ENCODE measurements at places on chromosomes 3 and 15. TPM values are rescaled to one million over a fixed set of nuclear protein-coding genes. Genes with fewer than 3 reads are reported as not detected.

The IMPG2 gene
- total RNA-seq: 0.42 TPM

The NDUFB5 gene
- total RNA-seq: 127 TPM

The DNAH12 gene
- not detected for total RNA-seq

The ILDR1 gene
- not detected for total RNA-seq

The ATG3 gene
- 56.2 TPM for total RNA-seq

The SPTBN5 gene
- total RNA-seq: 0.05 TPM

The TOP2B gene
- total RNA-seq: 58.0 TPM

The PARL gene
- 39.8 TPM for total RNA-seq

GRCh38 chr3:175129571-175129970 lies 270.4 kb downstream of the NAALADL2 start:
- no peaks in the 10 kb centered on the region for H3K4me1 ChIP-seq
- H3K36me3 ChIP-seq: no peaks in the 10 kb centered on the region
- no peak overlapping the region for H3K4me3 ChIP-seq
- no peaks in the 10 kb centered on the region for H3K27me3 ChIP-seq
- H3K27ac ChIP-seq: no peak overlapping the region

GRCh38 chr15:77352887-77353286 lies 67.0 kb downstream of the PEAK1 start:
- H3K27me3 ChIP-seq: no peaks in the 10 kb centered on the region
- H3K4me1 ChIP-seq: peaks cover 22% of the 10 kb centered on the region
- H3K36me3 ChIP-seq: no peaks in the 10 kb centered on the region
- H3K4me3 ChIP-seq: no peak overlapping the region
- no peak overlapping the region for H3K27ac ChIP-seq
- DNase-seq: no peak

DNA sequence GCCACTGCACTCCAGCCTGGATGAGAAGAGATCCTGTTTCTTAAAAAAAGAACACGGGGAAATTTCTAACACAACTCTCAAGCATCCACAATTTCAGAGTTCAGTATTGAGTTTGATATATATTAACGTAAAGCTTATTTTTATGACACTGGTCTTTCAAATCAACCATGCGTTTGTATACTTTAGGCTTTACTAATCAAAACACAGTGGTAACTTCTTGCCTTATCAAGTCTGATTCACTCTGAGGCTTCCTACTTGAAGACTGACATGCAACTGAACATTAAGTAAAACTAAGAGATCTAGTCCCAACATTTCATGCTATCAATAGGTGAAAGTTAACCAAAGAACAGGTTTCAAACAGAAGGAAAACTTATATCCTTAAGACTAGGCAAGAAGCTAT lies 46.7 kb downstream of the PRTG start:
- no peak for DNase-seq
- H3K4me3 ChIP-seq: no peak overlapping the region
- no peak overlapping the region for H3K27ac ChIP-seq
- H3K4me1 ChIP-seq: no peaks in the 10 kb centered on the region
- no peaks in the 10 kb centered on the region for H3K36me3 ChIP-seq

- peaks cover 49% of the 10 kb centered on the region for H3K4me1 ChIP-seq
- DNase-seq: no peak
- H3K36me3 ChIP-seq: no peaks in the 10 kb centered on the region
- H3K4me3 ChIP-seq: no peak overlapping the region
- no peaks in the 10 kb centered on the region for H3K27me3 ChIP-seq
- peak overlapping the region; percentile 84 for H3K27ac ChIP-seq
Measured at GRCh38 chr3:188242436-188243123, 88.6 kb downstream of the LPP start.

DNA sequence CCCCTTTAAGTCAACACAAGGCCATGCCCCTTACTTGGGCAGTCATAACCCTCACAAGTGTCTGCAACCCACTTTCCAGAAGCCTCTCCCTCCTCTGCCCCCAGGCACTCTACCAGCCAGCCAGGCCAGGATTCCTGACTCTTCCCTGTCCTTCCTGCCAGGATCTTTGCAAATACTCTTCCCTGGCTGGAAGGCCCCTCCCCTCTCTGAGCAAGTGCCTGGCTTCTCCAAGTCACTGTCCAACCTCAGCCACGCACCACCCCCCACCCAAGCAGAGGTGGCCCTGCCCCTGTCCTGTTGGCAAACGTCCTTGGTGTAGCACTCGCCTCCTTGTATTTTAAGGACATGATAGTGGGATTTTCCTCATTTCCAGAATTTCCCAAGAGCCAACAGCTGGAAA lies 54.7 kb upstream of the USP3 start:
- no peak overlapping the region for H3K4me3 ChIP-seq
- H3K36me3 ChIP-seq: no peaks in the 10 kb centered on the region
- DNase-seq: no peak
- no peaks in the 10 kb centered on the region for H3K27me3 ChIP-seq
- H3K4me1 ChIP-seq: no peaks in the 10 kb centered on the region

- no peaks in the 10 kb centered on the region for H3K27me3 ChIP-seq
- no peak overlapping the region for H3K4me3 ChIP-seq
- H3K27ac ChIP-seq: no peak overlapping the region
- no peak for DNase-seq
Measured at GRCh38 chr3:172844428-172844827, 93.9 kb downstream of the ECT2 start.

GRCh38 chr3:160796813-160797164 lies 40.8 kb downstream of the PPM1L start:
- H3K4me1 ChIP-seq: peaks cover 75% of the 10 kb centered on the region
- no peaks in the 10 kb centered on the region for H3K27me3 ChIP-seq
- H3K36me3 ChIP-seq: no peaks in the 10 kb centered on the region

DNA sequence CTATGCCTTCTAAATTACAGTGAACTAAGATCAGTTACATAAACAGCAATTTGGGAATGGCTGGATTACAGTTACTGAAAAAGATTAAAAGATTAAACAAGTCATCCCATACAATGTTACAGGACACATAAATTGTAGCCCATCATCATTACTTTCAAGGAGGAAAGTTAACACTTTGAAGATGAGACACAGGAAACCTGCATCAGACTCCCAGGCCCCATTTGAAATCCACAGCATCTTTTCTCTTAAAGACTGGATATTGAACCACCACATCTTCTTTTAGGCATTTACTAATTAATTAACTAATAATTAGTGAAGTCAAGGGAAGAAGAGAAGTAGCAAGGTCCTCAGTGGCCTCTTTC lies 170.2 kb downstream of the PLCL2 start:
- no peaks in the 10 kb centered on the region for H3K27me3 ChIP-seq
- H3K27ac ChIP-seq: peak overlapping the region; percentile 16
- no peaks in the 10 kb centered on the region for H3K36me3 ChIP-seq
- peaks cover 19% of the 10 kb centered on the region for H3K4me1 ChIP-seq

DNA sequence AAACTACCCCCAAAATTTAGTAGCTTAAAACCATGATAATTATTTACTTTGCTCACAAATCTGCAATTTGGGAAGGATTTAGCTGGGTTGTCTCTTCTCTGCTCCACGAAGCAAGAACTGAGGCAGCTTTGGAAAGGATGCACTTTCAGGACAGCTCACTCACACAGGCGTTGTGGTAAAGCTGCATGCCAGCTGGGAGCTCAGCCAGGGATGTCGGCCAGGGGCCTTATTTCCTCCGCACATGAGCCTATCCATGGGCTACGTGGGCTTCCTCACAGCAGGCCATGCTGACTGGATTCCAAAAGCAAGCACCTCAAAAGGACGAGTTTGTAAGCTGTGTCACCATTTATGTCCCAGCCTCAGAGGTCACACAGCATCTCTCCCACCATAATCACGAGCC lies 301.3 kb upstream of the IGF1R start:
- DNase-seq: no peak
- no peaks in the 10 kb centered on the region for H3K4me1 ChIP-seq
- H3K36me3 ChIP-seq: no peaks in the 10 kb centered on the region
- H3K27ac ChIP-seq: no peak overlapping the region
- H3K27me3 ChIP-seq: no peaks in the 10 kb centered on the region
- H3K4me3 ChIP-seq: no peak overlapping the region

DNA sequence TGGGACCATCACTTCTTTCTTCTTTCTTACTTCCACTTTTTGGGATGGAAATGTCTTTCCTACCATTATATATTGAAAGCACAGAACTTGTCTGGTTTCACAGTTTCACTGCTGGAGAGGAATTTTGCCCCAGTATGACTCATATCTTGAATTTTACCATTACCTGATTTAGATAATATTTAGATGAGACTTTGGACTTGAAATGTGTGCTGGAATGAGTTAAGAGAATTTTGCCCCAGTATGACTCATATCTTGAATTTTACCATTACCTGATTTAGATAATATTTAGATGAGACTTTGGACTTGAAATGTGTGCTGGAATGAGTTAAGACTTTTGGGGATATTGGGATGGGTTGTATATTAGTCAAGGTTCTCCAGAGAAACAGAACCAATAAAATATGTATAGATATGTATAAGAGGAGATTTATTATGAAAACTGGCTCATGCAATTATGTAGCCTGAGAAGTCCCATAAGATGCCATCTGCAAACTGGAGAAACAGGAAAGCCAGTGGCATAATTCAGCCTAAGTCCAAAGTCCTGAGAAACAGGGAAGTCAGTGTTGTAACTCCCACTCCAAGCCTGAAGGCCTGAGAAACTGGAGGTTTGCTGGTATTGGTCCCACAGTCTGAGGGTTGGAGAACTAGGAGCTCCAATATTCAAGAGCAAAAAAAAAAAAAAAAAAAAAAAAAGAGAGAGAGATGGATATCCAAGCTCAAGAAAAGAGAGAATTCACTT lies 1029.2 kb downstream of the EPHA3 start:
- no peak overlapping the region for H3K27ac ChIP-seq
- H3K4me3 ChIP-seq: no peak overlapping the region
- no peak for DNase-seq
- no peaks in the 10 kb centered on the region for H3K27me3 ChIP-seq
- no peaks in the 10 kb centered on the region for H3K4me1 ChIP-seq

GRCh38 chr3:116039651-116039985 lies 405.7 kb downstream of the LSAMP start:
- DNase-seq: no peak
- H3K36me3 ChIP-seq: no peaks in the 10 kb centered on the region
- H3K27me3 ChIP-seq: no peaks in the 10 kb centered on the region
- H3K27ac ChIP-seq: no peak overlapping the region
- no peak overlapping the region for H3K4me3 ChIP-seq
- no peaks in the 10 kb centered on the region for H3K4me1 ChIP-seq

DNA sequence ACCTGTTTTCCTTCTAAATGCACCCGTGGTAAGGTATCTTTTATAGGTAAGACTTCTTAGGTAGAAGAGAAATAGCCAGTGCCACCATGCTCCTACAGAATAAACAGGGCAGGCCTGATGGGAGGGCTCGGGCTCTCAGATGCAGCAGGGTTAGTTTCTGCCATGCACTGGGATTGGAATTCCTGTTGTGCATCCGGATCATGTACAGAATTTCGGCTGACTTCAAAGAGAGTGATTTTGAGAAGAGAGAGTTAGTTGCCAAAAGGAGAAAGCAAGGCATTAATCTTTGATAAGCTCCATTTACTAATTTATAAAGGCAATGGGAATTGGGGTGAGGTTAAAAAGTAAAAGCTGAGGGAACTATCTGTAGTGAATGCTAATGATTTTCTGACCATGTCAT lies 211.2 kb downstream of the WDR72 start:
- H3K4me3 ChIP-seq: no peak overlapping the region
- no peaks in the 10 kb centered on the region for H3K36me3 ChIP-seq
- no peaks in the 10 kb centered on the region for H3K4me1 ChIP-seq

DNA sequence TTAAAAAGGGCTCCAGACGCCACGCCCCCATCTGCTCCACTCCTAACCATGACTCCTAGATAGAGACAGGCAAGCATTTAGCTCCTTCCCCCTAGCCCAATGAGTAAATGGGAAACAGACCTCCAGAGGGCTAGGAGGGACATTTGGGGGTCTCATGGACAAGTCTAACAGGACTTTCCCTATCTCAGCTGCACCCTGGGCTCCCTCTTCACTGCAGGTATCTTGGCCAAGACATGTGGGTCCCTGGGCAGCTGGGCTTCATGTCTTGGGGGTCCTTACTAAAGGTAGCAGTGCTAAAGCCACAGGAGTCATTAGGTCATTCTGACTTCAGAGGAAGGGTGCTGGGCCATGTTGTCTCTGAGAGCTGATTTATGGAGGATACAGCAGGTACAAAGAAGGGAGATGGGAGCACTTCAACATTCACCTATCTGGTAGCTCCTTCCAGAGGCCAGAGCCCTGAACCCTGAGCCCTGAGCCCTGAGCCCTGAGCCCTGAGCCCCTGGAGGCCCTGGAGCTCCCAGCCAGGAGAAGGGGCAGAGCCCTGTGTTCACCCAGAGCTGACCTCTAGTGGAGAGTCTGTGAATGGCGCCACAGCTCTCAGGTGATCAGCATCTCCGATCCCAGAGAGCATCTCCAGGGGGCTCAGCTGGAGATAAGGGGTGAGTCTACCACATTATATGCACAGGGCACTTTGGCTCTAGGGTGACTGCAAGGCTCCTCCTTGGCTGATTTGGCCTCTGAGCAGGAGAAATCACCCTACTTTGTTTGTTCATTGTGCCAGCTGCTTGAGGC lies 40.1 kb upstream of the EPHB1 start:
- H3K27me3 ChIP-seq: no peaks in the 10 kb centered on the region
- no peak overlapping the region for H3K27ac ChIP-seq
- no peaks in the 10 kb centered on the region for H3K36me3 ChIP-seq

- no peaks in the 10 kb centered on the region for H3K27me3 ChIP-seq
- DNase-seq: no peak
- no peak overlapping the region for H3K27ac ChIP-seq
- no peaks in the 10 kb centered on the region for H3K4me1 ChIP-seq
- no peak overlapping the region for H3K4me3 ChIP-seq
Measured at GRCh38 chr3:138718849-138719248, 110.3 kb downstream of the FAIM start.

DNA sequence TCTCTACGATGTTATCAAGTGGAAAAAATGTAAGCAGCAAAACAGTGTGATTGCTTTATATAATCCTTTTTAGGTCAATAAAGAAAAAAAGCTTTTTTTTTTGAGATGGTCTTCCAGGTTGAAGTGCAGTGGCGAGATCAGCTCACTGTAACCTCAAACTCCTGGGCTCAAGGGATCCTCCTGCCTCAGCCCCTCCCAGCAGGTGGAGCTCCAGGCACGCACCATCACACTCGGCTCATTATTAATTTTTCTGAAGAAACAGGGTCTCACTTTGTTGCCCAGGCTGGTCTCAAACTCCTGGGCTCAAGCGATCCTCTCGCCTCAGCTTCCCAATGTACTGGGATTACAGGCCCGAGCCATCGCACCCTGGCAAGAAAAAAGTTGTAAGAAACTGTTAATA lies 17.3 kb downstream of the RNF168 start:
- peaks cover 61% of the 10 kb centered on the region for H3K36me3 ChIP-seq
- H3K27me3 ChIP-seq: no peaks in the 10 kb centered on the region
- H3K4me3 ChIP-seq: no peak overlapping the region

All from gastrocnemius medialis (tissue), 4 donors.